Stimulated activated CD8-positive, alpha-beta memory T cell treated with anti-CD3 and anti-CD28 coated beads, Interleukin-4, amount 100 ng/mL, for 1 hour (primary cell): ENCODE measurements at places on chromosomes 1 and 21.

DNA sequence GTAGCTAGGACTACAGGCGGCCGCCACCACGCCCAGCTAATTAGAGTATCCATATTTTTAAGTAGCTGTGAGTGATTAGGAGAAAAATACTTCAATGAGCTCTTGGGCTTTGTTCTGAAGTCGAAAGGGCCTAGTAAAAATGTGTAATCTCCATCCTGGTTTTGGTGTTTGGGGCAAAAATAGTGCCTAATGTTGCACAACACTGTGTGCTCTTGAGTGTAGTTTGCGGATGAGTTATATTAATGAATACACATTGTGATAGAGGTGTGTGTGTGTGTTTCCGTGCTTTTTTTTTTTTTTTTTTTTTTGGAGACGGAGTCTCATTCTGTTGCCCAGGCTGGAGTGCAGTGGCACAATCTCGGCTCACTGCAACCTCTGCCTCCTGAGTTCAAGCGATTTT lies 6.3 kb upstream of the ARID1A start:
- DNase-seq: no peak

DNA sequence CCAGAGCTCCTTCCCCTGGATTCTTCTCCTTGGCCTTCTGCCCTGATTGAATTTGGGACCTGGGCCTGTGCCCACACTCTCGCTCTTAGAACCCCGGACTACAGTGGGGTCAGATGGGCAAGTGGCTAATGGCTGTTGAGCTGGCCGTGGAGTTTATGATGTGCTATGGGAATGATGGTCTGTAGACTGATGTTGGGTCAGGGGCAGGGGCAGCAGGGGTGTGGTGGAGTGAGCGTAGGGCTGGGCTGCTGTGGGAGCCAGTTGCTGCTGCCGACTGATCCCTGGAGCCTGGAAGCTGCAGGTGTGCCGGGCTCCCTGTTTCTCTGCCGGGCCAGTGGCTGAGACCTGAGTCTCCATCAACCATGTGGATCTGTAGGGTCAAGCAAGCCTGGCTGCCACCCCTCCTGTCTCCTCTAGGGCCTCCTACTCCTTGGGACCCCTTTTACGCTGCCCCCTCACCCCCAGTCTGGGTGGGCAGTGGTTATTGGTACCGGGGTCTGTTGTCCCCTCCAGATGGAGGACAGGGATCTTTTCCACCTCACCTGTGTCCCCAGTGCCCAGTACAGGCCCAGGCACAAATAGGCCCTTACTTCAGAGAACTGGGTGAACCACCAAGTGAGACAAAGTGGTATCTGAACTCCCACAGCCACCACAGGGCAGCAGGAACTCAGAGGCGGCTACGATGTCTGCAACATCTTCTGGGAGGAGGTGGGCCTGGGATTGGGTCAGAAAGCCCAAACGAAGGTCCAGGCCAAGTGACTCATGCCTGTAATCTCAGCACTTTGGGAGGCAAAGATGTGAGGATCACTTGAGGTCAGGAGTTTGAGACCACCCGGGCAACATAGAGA lies 5.1 kb downstream of the PODN start:
- no peak for DNase-seq

DNA sequence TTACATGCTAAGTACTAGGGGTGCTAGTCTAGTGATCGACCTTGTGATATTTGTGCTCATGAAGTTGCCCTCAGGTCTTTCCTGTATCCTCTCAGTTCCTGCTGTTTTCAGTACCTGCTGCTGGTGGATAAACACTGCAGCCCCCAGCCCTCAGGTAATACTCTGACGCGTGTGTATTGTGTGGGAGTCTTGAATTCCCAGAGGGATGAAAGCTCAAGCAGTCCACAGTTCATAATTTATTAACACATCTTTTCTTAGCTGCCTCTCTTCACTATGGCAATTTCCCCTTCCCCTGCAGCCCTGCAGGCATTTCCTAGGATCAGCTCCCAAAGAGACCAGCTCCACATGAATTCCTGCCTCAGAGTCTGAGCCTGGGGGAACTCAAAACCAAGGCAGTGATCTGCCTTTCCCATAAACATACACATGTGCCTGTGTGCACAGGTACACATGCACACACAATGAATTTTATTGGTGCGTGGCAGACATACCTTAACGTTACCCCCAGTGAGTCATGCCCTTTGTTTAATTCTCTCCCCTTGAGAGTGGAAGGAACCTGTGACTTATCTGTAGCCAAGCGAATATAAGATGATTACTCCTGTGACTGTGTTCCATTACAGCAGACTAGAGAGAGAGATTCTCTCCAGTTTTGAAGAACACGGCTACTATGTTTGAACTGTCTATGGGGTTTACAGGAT lies 14.1 kb upstream of the HMGCS2 start:
- DNase-seq: no peak

DNA sequence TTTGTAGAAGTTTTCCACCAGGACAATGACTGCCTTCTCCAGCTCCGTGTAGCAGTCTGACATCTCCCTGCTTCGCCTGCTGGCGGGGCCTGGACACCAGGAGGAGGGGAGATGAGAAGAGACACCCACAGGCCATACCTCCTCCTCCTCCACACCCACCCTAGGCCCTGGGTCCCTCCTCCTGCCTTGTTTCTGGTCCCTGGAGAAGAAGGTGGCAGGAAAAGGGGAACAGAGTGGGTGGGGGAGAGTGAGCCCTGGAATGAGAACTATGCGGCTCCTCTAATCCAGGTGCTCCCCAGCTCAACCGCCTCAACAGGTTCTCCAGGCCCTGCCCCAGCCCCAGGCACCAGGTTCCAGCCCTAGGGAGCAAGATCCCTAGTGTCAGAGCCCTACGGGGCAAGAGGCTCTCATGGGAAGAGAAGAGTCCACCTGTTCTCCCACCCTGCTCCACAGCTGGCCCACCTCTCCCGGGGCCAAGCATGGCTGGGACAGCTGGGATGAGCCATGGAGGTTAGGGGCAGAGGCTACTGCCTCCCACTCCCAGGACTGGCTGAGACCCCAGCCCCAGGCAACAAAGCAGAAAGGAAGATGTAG lies 4.8 kb downstream of the S100A16 start:
- no peak for DNase-seq

DNA sequence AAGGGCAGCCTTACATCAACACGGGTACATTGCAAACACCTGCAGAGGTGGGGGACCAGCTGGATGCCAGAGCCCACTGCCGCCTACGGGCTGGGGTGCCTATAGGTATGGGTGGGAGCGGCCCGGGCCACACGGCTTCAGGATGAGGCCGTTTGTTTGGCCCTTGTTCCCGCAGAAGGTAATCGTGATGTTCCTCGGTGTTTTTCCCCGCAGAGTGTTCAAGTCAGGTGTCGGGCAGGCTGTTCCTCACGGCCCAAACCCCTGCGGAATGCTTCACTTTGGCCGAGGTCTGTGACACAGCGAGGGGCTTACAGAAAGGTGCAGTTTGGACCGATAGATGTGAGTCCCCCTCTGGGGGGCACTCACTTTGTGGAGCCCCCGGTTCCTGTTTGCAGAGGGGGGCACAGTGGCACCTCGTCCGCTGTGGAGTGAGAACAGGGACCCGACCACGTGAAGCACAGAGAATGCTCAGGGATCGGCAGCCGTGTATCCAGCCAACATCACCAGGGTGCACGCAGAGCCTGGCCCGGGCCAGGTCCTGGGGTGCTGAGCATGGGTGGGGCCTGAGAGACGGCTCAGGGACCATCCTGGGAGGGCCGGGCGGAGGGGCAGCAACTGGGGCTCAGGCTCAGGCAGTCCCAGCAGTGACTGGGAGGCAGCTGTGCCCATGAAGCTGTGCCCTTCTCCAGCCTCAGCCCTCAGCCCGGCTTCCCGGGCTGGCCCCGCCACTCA lies 453 bp upstream of the TTLL10 start:
- no peak for DNase-seq

GRCh38 chr1:60540141-60540540 lies 466.6 kb upstream of the C1orf87 start:
- no peak for DNase-seq
